EH (cell line): ENCODE measurements at places on chromosomes 2 and 18.
A peak's percentile ranks its signal among the peaks of the same experiment; 100 is the strongest.

- DNase-seq: peak; percentile 70
Measured at GRCh38 chr2:220962556-220962955, 609.5 kb downstream of the EPHA4 start.

DNA sequence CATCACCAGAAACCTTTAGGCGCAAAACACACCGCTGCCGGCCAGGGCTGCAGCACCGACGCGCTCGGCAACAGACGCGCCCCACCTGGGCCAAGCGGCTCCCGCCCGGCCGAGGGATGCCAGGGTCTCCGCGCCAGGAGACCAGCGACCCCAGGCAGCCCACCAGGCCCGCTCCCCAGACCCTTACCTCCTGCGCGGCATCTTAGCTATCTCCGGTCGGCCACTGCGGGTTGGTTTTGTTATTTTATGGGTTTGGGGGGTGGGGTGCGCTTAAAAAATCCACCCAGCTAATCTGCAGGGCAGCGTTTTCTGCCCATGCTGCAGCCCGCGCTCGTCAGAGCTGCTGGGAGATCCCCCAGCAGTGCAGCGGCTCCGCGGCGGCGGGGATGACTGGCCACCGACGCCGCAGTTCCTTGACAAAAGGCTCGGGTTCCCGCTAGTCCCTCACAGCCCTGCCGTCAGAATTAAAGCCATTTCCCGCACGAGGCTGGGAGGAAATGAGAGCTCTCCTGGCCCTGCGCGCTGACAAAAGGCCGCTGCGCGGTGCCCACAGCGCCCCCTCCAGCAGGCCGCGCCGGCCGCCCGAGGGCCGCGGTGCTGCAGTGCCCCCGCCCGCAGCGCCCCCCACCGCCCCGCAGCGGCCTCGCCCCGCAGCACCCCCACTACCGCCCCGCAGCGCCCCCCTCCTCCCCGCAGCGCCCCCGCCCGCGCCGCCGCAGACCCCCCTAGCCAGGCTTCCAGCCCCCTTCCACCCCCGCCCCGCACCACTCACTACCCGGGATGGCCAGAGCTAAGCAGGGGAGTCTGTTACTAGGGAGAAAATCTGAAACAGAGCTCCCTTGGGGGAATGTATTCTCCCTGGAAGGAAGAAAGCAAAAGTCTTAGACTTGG is at the start of gene ADD2:
ADD2 (minus strand) TSS at position 502 of the 891 bp plus-strand sequence. CDS start 61,792 bp downstream, outside the sequence.
- DNase-seq: peak; percentile 21

- DNase-seq: no peak
Measured at GRCh38 chr18:75008186-75008585, 200.8 kb downstream of the PTGR3 start.

DNA sequence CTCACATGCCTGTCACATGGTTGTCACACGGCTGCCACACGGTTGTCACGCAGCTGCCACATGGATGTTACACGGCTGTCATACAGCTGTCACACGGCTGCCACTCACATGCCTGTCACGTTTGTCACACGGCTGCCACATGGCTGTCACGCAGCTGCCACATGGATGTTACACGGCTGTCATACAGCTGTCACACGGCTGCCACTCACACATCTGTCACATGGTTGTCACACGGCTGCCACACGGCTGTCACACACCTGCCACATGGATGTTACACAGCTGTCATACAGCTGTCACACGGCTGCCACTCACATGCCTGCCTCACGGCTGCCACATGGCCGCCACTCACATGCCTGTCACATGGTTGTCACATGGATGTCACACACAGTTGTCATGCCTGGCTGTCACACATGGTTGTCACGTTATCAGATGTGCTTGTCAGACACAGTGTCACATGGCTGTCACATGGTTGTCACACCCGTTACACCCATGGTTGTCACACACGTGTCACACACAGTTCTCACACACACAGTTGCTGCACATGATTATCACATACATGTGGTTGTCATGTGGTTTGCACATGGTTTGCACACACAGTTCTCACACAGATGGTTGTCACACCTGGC is 19.4 kb downstream of the KCNG2 start:
- DNase-seq: no peak

GRCh38 chr2:96811917-96812316 is 4.2 kb upstream of the CNNM3 start:
- DNase-seq: peak; percentile 25

- DNase-seq: peak; percentile 96
Measured at GRCh38 chr2:99662761-99663341, 173.0 kb upstream of the REV1 start.

- DNase-seq: no peak
Measured at GRCh38 chr18:57205641-57206040, 58.8 kb downstream of the BOD1L2 start.

DNA sequence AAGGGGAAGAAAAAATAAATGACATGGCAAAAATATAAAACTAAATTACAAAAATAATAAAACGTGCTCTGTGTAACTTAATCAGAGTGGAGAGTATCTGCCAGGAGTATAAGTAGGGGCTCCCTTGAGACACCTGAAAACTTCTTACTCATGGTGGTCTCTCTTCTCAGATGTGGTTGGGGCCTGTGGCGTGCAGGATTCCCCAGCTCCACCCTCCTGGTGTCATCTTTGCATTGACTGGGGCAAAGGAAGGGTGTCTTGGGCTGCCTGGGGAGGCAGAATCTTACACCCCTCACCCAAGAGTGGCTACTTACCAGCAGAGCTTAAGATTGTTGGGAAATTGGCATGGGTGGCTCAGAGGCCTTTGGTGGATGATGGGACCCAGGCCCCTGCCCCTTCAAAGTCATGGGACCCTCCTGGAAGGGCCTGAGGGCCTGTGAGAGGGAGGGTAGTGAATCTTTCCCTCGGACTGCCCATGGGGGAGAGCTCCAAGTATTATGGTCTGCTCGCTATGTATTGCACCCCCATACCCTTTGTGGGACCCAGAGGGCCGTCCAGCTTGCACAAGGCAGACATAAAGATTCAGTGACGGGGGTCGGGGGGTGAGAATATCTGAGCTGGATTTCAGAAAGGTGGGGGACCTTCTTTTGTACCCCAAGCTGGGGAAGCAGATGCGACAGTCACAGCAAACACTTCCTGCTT is 6.9 kb upstream of the TRAF3IP1 start:
- DNase-seq: no peak

DNA sequence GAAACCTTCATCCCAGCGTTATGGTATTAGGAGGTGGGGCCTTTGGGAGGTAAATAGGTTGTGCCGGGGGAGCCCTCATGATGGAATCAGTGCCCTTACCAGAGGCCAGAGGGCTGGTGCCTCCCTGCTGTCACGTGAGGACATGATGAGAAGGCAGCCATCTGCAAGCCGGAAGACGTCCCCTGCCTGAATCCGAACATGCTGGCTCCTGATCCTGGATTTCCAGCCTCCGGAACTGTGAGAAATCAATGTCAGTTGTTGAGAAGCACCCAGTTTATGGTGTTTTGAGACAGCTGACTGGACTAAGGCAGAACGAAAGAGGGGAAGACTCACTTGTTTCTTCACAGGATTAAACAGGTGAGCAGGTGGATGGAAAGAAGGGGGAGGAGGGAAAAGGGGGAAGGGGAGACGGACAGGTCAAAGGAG is 13.0 kb upstream of the KLF11 start:
- no peak for DNase-seq

DNA sequence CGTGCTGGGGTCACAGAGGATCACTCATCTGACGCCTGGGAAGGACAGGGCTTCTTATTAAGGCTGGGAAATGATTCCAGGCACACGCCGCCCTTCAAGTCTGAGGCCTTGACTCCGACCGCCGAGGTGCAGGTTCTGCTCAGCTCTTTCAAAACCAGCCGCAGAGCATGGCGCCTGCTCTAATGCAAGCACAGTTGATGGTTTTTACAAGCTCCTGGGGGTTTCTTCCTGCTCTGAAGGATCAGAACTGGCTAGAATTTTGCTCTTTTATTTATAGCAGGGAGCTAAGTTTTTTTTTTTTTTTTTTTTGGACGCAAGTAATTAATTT is 32.0 kb downstream of the CDCA7 start:
- DNase-seq: no peak

GRCh38 chr2:173803449-173803848 is 161.7 kb downstream of the SP3 start:
- DNase-seq: no peak

GRCh38 chr2:181438261-181438660 is 18.9 kb upstream of the ITGA4 start:
- no peak for DNase-seq

DNA sequence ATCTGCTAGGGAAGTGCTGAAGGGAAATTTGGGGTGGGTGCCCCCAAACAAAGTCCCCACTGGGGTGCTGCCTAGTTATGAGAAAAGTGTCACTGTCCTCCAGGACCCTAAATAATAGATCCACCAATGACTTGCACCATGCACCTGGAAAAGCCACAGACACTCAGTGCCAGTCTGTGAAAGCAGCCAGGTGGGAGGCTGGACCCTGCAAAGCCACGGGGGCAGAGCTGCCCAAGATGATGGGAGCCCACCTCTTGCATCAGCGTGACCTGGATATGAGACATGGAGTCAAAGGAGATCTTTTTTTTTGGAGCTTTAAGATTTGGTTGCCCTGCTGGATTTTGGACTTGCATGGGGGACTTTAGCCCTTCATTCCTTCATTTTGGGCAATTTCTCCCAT is 431.6 kb downstream of the ERBB4 start:
- no peak for DNase-seq

DNA sequence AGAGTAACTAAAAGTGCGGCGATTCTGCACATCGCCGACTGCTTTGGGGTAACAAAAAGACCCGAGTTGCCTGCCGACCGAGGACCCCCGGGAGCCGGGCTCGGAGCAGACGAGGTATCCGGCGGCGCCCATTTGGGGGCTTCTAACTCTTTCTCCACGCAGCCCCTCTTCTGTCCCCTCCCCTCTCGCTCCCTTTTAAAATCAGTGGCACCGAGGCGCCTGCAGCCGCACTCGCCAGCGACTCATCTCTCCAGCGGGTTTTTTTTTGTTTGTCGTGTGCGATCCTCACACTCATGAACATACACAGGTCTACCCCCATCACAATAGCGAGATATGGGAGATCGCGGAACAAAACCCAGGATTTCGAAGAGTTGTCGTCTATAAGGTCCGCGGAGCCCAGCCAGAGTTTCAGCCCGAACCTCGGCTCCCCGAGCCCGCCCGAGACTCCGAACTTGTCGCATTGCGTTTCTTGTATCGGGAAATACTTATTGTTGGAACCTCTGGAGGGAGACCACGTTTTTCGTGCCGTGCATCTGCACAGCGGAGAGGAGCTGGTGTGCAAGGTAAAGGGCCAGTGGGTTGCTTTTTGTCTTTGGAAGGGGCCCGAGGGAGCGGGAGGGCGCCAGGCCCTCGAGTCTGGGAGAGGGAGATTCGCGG is 1.4 kb downstream of the TRIB2 start:
- peak; percentile 48 for DNase-seq

DNA sequence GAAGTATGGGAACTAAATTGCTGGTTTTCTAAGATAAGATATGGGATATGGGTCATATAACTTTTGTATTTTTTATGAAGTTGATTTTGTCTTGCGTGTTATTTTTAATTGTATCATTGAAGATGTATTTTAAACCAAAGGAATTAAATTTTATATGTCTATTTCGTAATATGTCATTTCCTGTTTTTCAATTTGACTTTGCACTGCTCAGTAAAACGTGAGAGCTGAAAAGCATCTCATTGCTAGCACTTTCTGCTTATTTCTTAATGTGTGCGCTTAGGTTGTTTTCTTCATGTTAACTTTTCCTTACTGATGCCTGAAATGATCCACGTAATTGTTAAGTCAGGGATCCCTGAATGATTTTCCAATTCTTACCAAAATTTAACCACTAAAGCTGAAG is 41.2 kb upstream of the KLF11 start:
- DNase-seq: no peak

GRCh38 chr2:147173189-147173581 is 671.6 kb upstream of the ACVR2A start:
- no peak for DNase-seq

- no peak for DNase-seq
Measured at GRCh38 chr2:133193544-133194361, 374.5 kb downstream of the NCKAP5 start.

DNA sequence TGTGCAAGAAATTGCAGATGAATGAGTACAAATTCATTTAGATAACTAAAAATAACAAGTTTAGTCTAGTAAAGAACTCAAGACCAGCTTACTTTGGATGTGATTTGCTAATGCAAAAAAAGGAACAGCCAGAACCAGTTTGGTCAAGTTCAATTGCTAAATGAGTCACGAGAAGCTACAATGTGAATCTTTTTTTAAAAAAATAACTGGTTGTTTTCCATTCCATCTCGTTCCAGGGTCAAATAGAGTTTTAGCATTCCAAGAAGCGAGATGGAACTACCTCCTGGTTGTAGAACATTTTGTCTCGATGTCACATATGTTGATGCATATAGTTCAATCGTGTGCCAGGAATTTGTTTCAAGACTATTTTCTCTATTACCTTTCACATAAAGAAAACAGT is 65.0 kb upstream of the IKZF2 start:
- peak; percentile 51 for DNase-seq

- peak; percentile 73 for DNase-seq
Measured at GRCh38 chr18:73153271-73153670, 285.5 kb upstream of the NETO1 start.

DNA sequence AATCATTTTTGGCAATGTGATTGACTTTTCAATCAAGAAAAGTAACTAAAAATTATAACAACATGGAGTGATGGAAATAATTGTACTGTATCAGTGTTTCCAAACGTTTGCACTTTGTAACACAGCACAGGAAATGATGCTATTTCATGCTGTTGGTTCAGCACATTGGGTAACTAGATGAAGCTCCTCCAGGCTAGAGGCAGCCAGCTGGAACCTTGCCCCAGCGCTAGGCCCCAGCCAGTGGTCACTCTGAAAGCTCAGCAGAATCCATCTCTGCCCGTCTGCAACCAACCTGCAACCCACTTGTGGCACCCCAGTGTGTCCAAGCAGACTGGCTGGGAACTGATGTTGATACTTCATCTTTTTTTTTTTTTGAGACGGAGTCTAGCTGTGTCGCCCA is 15.3 kb downstream of the UNC50 start:
- DNase-seq: peak; percentile 9

GRCh38 chr2:199556527-199557285 is 99.0 kb upstream of the SATB2 start:
- peak; percentile 1 for DNase-seq

DNA sequence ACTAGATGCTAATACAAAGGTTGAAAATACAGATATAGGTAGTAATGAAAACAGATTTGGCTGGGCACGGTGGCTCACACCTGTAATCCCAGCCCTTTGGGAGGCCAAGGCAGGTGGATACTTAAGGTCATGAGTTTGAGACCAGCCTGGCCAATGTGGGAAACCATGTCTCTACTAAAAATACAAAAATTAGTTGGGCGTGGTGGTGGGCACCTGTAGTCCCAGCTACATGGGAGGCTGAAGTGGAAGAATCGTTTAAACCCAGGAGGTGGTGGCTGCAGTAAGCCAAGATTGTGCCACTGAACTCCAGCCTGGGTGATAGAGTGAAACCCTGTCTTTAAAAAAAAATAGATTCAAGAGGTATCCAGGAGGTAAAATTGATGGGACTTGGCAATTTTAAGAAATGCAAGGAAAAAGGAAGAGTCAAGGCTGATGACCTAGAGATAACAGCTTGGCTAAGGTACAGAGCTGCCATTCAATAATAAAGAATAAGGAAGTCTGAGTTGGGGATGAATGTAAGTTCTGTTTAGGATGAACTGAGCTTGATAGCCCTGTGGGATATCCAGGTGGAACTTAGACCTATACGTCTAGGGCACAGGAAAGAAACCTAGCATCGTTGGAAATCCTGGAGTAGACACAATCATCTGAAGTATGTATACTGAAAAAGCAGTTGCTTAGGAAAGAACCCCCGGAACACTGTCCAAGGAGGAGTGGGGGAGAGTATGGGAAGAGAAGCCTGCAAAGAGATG is 9.1 kb downstream of the MAT2A start:
- peak; percentile 19 for DNase-seq

GRCh38 chr2:234429265-234429664 is 67.6 kb downstream of the ARL4C start:
- DNase-seq: no peak
